ENCODE measurements at places on chromosomes 1 and 21.

- DNase-seq, result no peak
Measured at GRCh38 chr1:33246171-33246570, 10.1 kb upstream of the ZNF362 start.

DNA sequence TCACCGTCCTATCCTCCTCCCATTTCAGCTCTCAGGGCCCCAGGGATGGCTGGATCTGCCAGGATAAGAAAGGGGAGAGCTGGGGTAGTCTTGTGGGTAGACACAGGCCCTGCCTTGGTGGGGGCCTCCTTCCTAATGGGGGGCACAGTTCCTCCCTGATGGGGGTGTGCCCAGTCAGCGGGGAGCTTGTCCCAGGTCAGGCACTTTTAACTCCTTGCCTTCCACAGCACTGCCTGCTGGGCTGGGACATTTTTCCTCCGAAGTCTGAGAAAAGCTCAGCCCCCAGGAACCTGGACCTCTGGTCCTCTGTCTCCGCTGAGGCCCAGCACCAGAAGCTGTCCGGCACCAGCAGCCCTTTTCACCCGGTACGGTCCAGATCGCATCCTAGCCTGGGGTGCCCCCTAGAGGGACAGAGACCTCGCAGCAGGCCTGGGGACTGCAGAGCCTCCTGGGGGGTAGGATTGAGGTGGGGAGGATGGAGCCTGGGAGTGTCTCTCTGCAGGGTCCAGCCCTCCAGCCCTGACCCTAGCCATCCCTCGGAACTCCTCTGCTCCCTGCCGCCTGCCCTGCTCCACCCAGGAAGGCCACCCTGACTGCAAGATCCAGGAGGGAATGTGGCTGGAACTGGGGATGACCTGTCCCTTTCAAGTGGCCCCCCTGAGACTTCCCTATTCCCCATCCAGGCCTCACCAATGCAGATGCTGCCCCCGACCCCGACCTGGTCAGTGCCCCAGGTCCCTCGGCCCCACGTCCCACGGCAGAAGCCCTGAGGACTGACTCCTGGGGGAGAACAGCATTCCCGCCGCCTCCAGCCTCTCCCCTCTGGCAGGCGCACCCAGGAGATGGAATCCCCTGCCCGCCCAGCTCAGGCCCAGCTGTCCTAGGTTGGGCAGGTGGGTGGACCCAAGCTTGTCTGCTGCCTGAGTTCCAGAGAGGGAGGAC is 12.0 kb downstream of the MIIP start:
- no peak for DNase-seq

DNA sequence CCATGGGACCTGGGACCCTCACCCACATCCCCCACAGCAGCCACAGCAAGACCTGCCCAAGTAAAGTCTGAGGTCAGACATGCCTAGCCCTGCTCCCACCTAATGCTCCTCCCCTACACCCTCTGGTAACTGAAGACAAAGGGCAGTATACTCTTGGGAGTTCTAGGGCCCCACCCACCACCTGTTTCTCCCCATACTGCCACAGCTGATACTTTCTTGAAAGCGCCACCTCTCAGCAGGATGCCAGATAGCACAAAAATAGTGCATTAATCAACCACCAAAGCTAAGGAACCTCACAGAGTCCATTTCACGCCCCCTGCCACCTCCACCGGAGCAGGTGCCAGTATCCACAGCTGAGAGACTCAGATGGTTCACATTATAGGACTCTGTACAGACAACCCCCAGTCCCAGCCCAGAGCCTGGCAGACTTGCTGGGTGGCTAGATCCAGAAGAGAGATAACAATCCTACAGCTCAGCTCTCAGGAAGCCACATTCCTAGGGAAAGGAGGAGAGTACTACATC is 238.1 kb downstream of the LRRC40 start:
- no peak for DNase-seq

GRCh38 chr1:47438165-47439016 is 547 bp downstream of the FOXD2 start:
- DNase-seq, result no peak

All from type B pancreatic cell (in vitro differentiated cells).